Endothelial cell (in vitro differentiated cells): ENCODE measurements at places on chromosomes 6 and 20. TPM values are rescaled to one million over a fixed set of nuclear protein-coding genes. Genes with fewer than 3 reads are reported as not detected.

GRCh38 chr6:154868143-154868594 is 126.9 kb upstream of the TIAM2 start:
- H3K27me3 ChIP-seq, result peaks cover 2% of the 10 kb centered on the region
- H3K27ac ChIP-seq, result no peak overlapping the region
- DNase-seq, result no peak
- H3K4me1 ChIP-seq, result peaks cover 2% of the 10 kb centered on the region

GRCh38 chr6:35358086-35358485 is 15.7 kb downstream of the PPARD start:
- no peak for DNase-seq
- peaks cover 22% of the 10 kb centered on the region for H3K4me1 ChIP-seq
- H3K27ac ChIP-seq, result no peak overlapping the region
- H3K27me3 ChIP-seq, result peaks cover 4% of the 10 kb centered on the region
- peaks cover 37% of the 10 kb centered on the region for H3K36me3 ChIP-seq

GRCh38 chr6:148761527-148762011 is 14.7 kb downstream of the UST start:
- H3K4me1 ChIP-seq, result peaks cover 54% of the 10 kb centered on the region
- no peak for DNase-seq
- H3K27ac ChIP-seq, result peak overlapping the region; percentile 65
- H3K27me3 ChIP-seq, result peaks cover 4% of the 10 kb centered on the region

DNA sequence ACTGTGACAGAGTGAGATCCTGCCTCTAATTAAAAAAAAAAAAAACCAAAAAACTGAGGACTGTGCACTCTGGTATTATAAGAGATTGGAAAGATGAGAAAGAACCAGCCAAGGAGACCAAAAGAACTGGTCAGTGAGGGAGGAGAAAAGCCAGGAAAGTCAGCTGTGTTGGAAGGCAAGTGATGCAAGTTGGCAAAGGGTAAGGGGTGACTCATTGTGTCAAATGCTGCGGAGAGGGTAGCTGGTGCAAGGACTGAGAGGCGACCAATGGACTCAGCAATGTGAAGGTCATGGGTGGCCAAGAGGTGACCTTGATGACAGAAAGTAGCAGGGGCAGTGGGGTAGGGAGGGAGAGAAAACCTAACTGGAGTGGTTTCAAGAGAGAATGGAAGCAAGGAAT is 27.4 kb upstream of the LRRN4 start:
- no peak overlapping the region for H3K4me3 ChIP-seq
- no peaks in the 10 kb centered on the region for H3K4me1 ChIP-seq
- no peaks in the 10 kb centered on the region for H3K36me3 ChIP-seq
- no peak overlapping the region for H3K27ac ChIP-seq

- no peak overlapping the region for H3K27ac ChIP-seq
- peaks cover 10% of the 10 kb centered on the region for H3K4me1 ChIP-seq
- DNase-seq, result no peak
- H3K4me3 ChIP-seq, result no peak overlapping the region
- H3K27me3 ChIP-seq, result no peaks in the 10 kb centered on the region
Measured at GRCh38 chr20:38975539-38976120, 13.5 kb downstream of the DHX35 start.

- H3K4me3 ChIP-seq, result no peak overlapping the region
- H3K36me3 ChIP-seq, result peaks cover 24% of the 10 kb centered on the region
- peaks cover 5% of the 10 kb centered on the region for H3K27me3 ChIP-seq
- peak overlapping the region; percentile 54 for H3K27ac ChIP-seq
- peaks cover 57% of the 10 kb centered on the region for H3K4me1 ChIP-seq
Measured at GRCh38 chr6:111844921-111845320, 28.3 kb downstream of the FYN start.

GRCh38 chr6:18055098-18055497 is 67.4 kb downstream of the NHLRC1 start:
- no peak overlapping the region for H3K27ac ChIP-seq
- no peak for DNase-seq
- H3K4me1 ChIP-seq, result peaks cover 11% of the 10 kb centered on the region
- H3K4me3 ChIP-seq, result no peak overlapping the region

GRCh38 chr6:22214314-22214713 is 82.5 kb downstream of the PRL start:
- no peaks in the 10 kb centered on the region for H3K27me3 ChIP-seq
- no peaks in the 10 kb centered on the region for H3K36me3 ChIP-seq
- DNase-seq, result no peak
- no peak overlapping the region for H3K27ac ChIP-seq

GRCh38 chr20:36091561-36092397 is 62.8 kb upstream of the EPB41L1 start:
- H3K36me3 ChIP-seq, result peaks cover 7% of the 10 kb centered on the region
- H3K4me3 ChIP-seq, result peak overlapping the region; percentile 71
- no peak overlapping the region for H3K27ac ChIP-seq
- peaks cover 12% of the 10 kb centered on the region for H3K27me3 ChIP-seq
- peaks cover 23% of the 10 kb centered on the region for H3K4me1 ChIP-seq

DNA sequence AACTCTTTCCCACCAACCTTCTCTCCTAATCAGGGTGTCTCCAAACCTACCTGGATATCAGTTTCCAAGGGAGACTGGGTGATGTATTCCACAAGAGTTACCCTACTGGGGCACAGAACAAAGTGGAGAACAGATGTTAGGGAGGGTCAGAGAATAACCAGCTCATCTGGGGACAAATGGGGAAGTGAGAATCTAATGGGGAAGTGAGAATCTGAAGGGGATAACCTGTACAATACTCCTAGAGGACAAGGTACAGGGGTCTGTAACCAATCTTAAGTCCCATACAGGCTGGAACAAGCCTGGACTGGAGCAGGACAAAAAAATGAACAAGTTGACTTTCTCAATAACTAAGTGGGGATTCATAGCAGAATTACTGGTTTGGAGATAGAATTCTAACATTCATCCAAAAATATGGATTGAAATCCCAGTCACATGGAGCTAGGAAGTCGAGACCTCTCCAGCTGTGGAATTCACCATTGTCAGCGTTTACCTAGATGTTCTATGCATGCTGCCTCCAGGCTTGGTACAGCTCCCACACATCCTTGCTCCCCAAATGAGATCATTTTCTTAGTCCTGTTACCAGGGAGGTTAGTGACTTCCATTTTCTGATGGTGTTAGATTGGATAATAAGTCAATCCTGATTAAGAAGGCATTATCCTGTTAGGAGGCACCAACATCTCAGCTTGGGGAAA is 214.8 kb upstream of the MOCS1 start:
- H3K4me3 ChIP-seq, result no peak overlapping the region
- DNase-seq, result no peak
- H3K27me3 ChIP-seq, result peaks cover 2% of the 10 kb centered on the region
- no peaks in the 10 kb centered on the region for H3K4me1 ChIP-seq
- H3K27ac ChIP-seq, result no peak overlapping the region

DNA sequence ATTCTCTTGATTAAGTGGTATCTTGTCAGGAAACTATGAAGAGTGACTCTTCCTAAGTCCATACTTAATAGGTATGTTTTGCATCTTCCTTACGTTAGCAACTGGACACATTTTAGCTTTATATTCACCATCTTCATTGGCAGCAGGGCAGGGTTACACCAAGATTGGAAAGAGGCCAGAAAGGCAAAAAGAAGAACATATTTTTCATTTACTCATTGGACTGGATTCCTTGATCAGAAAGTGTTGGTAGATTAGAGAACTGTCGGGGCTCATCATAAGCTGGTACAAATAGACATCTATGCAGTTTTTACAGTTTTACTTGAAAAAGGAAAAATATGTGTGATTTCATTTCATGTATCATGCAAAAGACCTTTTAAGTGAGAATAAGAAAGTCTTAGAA is 464.9 kb downstream of the LMBRD1 start:
- DNase-seq, result no peak
- H3K4me3 ChIP-seq, result no peak overlapping the region
- H3K27me3 ChIP-seq, result no peaks in the 10 kb centered on the region
- H3K4me1 ChIP-seq, result no peaks in the 10 kb centered on the region
- H3K27ac ChIP-seq, result no peak overlapping the region

- H3K4me1 ChIP-seq, result no peaks in the 10 kb centered on the region
- H3K36me3 ChIP-seq, result peaks cover 6% of the 10 kb centered on the region
- no peaks in the 10 kb centered on the region for H3K27me3 ChIP-seq
- no peak overlapping the region for H3K27ac ChIP-seq
Measured at GRCh38 chr6:109769213-109769612, 78.1 kb downstream of the FIG4 start.

GRCh38 chr6:137316626-137317025 is 97.4 kb upstream of the IFNGR1 start:
- H3K4me1 ChIP-seq, result no peaks in the 10 kb centered on the region
- DNase-seq, result no peak
- no peaks in the 10 kb centered on the region for H3K27me3 ChIP-seq
- no peaks in the 10 kb centered on the region for H3K36me3 ChIP-seq
- no peak overlapping the region for H3K4me3 ChIP-seq

DNA sequence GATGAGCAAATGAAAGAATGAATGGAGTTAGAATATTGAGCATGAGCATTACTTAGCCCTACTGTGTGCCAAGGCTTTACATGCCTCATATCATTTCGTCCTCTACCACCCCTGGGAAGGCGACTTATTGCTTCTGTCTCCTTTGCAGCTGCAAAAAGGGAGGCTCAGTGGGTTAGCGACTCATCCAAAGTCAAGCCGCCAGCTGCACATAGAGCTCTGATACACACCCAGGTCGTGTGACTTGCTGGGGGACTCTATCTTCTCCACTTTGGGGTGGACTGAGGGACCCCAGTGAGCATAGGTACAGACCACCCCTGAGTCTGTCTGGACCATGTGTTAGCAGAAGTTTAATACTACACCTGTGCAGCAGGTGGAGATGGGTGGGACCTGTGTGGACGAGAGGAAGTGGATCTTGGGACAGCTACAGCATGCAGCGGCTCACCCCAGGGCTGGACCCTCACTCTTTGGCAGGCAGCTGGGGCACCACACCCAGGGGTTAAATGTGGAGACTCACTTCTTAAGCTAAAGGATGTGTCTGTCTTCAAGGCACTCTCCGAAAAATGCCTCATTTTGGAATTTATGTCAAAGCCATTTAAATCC is 36.2 kb upstream of the ANGPT4 start:
- no peaks in the 10 kb centered on the region for H3K27me3 ChIP-seq
- H3K27ac ChIP-seq, result no peak overlapping the region
- DNase-seq, result no peak
- H3K36me3 ChIP-seq, result no peaks in the 10 kb centered on the region
- no peaks in the 10 kb centered on the region for H3K4me1 ChIP-seq
- H3K4me3 ChIP-seq, result no peak overlapping the region

DNA sequence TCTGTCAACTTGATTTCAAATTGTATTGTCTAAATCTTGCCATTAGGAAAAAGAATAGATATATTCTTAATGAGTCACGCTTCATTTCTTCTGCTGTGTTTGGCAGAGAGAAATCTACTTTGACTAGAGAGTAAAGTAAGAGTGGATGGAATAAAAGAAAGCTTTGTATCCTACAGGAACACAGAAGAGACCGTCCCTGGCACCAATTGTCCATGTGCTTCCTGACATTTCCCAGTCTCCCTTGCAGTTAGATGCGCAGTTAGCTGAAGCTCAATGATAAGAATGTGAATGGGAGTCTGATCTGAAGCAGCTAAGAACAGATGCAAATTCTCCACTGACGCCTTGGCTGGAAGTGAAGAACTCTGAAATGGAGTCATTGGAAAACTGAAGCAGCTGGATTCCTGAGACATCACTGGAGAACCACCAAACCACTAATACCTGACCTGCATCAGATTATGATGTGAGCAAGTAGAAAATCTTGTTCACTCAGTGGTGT is 528.2 kb upstream of the MARCKS start:
- no peaks in the 10 kb centered on the region for H3K4me1 ChIP-seq
- DNase-seq, result no peak
- H3K4me3 ChIP-seq, result no peak overlapping the region
- no peaks in the 10 kb centered on the region for H3K27me3 ChIP-seq
- H3K27ac ChIP-seq, result no peak overlapping the region

GRCh38 chr6:134217105-134217797 is 100.7 kb downstream of the SGK1 start:
- no peaks in the 10 kb centered on the region for H3K27me3 ChIP-seq
- no peaks in the 10 kb centered on the region for H3K36me3 ChIP-seq
- no peak overlapping the region for H3K27ac ChIP-seq

DNA sequence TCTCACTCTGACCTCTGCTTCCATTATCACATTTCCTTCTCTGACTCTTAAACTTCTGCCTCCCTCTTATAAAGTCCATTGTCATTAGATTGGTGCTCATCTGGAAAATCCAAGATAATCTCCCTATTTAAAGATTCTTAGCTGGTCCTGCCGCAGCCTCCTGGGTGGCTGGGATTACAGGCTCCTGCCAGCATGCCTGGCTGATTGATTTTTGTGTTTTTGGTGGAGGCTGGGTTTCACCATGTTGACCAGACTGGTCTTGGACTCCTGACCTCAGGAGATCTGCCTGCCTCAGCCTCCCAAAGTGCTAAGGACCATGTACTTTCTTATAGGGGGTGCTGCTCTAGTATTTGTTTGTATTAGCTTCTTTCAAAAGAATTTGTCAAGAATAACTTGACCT is 5.3 kb upstream of the RPF2 start:
- peaks cover 3% of the 10 kb centered on the region for H3K27me3 ChIP-seq
- H3K36me3 ChIP-seq, result peaks cover 8% of the 10 kb centered on the region
- no peak overlapping the region for H3K27ac ChIP-seq

- H3K36me3 ChIP-seq, result peaks cover 14% of the 10 kb centered on the region
- peaks cover 7% of the 10 kb centered on the region for H3K4me1 ChIP-seq
- no peak for DNase-seq
- no peak overlapping the region for H3K4me3 ChIP-seq
Measured at GRCh38 chr20:34415079-34415478, 52.0 kb downstream of the ITCH start.

DNA sequence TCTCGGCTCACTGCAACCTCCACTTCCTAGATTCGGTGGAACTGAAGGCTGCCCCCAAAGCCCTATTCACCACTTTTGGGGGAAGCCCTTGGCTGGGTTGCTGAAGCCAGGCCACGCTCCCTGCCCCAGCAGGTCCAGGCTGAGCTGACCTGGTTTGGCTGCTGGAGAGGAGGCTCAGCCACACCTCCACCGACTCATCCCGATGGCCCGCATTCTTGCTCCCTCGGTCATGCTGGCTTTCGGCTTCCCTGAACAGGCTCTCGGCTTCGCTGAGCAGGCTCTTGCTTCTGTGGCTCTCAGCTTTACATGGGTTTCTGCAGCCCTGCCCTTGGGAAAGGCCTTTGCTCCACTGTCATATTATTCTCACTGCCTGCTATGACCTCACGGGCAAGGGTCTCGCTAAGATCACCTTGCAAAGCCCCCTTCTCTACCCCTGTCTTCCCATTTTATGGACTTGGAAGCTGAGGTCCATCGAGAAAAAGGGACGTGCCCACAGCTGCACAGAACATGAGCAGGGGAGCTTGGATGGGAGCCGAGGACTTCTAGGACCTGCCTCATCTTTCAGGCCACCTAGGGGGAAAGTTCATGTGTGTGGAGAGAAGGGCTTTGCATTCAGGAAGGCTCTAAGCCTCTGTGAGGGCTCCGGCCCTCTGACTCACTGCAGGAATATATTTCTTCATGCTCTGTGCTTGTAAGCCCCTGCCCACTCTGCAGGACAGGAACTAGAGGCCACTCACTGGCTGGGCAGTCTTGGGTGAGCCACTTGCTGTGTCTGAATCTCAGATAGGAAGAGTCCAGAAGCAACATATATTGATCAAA is 15.6 kb downstream of the ARHGAP40 start:
- H3K4me1 ChIP-seq, result peaks cover 6% of the 10 kb centered on the region
- peaks cover 5% of the 10 kb centered on the region for H3K27me3 ChIP-seq
- H3K27ac ChIP-seq, result no peak overlapping the region
- H3K36me3 ChIP-seq, result no peaks in the 10 kb centered on the region
- no peak overlapping the region for H3K4me3 ChIP-seq

The TFAP2A gene
- total RNA-seq, result 0.31 TPM

The SYNDIG1 gene
- total RNA-seq, result 8.1 TPM

The SOX12 gene
- 64.7 TPM for total RNA-seq

The NRM gene
- 26.0 TPM for total RNA-seq

The ELOVL4 gene
- 3.3 TPM for total RNA-seq
